ENCODE measurements at places on chromosomes 5 and 9.

GRCh38 chr5:143698574-143698973 is 113.4 kb upstream of the HMHB1 start:
- DNase-seq = no peak

DNA sequence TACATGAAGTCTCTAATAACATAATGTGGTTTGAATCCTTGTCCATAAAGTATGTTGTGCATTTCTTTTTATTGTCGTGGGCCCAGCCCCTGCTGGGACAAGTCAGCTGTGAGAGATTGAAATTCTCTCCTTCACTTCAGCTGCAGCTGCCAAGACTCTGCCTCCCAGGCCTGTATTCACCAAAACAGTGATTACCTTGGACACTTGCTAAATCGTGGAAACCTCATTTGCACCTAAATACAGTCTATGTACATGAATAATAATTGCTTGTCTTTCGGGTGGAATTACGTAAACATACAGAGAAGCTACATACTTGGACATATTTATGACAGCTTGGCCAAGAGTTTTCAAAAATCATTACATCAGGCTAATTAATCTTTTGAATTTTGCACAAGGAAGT is 898.5 kb upstream of the SEMA6A start:
- no peak for DNase-seq

DNA sequence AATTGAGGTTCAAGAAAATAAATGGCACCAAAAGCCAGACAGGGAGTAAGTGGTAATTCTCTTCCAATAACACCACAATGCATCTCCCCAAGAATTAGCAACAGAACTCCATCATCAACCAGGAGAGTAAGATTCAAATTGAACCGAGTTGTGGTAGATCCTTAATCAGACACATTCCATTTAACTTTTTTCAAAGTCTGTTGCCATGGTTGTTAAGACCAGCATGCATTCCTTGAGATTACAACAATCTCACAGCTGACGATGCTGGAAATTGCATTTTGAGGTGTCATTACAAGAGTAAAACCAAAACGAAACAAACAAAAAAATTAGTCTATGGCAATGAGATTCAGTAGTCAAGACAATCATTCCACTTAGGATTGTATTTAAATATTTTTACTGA is 78.9 kb upstream of the ZNF462 start:
- DNase-seq = no peak

GRCh38 chr9:71669284-71669995 is 98.9 kb downstream of the CEMIP2 start:
- DNase-seq = no peak

DNA sequence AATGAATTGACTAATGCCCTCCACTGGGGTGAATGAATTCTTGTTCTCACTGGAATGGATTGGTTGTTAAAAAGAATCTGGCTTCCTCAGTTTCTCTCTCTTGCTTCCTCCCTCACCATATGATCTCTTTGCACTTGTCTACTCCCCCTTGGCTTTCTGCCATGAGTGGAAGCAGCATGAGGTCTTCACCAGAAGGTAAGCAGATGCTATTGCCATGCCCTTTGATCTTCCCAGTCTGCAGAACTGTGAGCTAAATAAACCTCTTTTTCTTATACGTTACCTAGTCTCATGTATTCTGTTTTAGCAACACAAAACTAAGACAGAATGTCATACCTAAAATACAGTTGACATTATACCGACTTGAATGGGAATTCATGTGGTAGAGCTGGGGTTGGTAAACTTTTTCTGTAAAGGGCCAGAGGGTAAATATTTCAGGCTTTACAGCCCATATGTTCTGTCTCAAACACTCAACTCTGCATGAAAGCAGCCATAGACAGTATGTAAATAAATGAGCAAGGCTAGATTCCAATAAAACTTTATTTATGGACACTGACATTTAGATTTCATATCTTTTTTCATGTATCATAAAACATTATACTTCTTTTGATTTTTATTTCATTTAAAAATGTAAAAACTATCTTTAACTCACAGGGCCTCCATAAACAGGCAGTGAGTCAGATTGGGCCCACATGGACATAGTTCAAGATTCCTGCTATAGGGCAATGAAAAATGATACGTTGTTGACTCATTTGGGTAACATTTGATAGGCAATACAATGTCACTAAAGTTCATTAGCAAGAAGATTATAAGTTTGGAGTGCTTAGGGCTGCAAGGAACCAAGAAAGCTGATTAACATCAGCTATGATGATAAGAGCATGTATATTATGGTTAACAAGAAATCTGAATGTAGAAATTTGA is 79.4 kb upstream of the TLE4 start:
- DNase-seq = no peak

DNA sequence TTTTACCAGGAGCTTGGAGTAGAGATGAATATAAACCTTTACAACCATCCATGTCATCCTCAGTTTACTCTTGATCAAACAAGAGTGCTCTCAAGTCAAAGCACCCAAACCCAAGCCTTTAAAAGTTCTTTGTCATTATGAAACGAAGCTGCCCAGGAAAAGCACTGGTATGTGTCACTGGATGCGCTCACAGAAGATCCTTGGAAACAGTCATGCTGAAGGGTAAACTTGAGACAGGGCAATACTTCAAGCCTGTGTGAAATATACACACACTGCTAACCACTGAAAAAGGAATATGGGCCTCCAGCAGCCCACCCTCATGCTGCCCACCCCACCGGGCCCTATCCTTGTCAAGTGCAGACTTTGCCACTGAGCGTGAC is 84.5 kb downstream of the PRRT1B start:
- DNase-seq = no peak

- no peak for DNase-seq
Observed at GRCh38 chr9:122302237-122303093, 37.8 kb downstream of the MRRF start.

GRCh38 chr5:73791389-73791788 is 165.4 kb downstream of the ARHGEF28 start:
- no peak for DNase-seq

- no peak for DNase-seq
Observed at GRCh38 chr5:160970605-160971191, 118.7 kb upstream of the ATP10B start.

DNA sequence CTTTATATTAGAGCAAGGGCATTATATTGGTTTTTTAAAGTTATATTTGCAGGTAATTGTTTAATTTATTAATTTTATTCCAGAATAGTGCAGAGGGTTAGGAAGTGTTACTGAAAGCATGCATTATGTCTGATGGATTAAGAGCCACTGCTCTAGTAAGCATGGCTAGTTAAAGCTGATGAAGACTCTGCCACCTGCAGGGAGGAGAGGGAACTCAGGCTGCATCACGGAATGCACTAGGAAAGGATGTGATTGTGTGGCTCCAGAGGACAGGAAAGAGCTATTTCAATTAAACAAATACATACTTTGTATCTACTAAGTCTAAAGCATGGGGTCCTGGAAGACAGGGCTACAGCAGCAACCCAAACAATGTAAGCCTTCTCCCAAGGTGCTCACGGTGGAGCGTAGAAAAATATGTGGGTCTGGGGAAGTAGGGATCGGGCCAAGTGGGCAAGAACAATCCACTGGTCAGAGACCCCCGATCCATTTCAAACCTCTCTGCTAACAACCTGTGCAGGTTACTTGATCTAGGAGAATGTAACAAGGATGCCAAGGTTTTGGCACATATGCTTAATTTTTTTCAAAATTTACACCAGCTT is 15.3 kb upstream of the GRXCR2 start:
- DNase-seq = no peak

DNA sequence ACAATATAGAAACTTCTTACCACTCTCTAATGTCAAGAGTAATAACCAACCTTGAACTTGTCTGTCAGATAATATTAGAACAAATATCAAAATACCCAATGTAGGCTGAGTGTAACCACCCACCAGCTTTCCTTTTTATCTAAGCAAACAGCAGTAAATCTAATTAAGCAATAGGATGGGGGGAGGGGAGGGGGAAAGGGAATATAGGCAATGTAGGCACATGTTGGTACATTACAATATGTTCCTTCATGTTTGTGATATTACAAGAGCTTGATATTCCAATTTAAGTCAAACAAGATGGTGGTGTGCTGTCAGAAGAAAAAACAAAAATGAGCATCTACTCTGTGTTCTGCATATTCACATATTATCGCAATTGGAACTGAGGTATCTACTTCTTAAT is 158.2 kb downstream of the DENND1A start:
- no peak for DNase-seq

Measured in HuH-7.5 (cell line).